Hematopoietic multipotent progenitor cell treated with erythropoietin and hydrocortisone succinate and interleukin-3 and kit ligand, for 6 days (in vitro differentiated cells): ENCODE measurements at places on chromosomes 1 and 21.

- DNase-seq: peak; percentile 77
These were observed 2.8 kb downstream of the IFI16 start for GRCh38 chr1:159012495-159012894.

- no peak for DNase-seq
These were observed 59.0 kb upstream of the ATP2B4 start for GRCh38 chr1:203567596-203567995.

DNA sequence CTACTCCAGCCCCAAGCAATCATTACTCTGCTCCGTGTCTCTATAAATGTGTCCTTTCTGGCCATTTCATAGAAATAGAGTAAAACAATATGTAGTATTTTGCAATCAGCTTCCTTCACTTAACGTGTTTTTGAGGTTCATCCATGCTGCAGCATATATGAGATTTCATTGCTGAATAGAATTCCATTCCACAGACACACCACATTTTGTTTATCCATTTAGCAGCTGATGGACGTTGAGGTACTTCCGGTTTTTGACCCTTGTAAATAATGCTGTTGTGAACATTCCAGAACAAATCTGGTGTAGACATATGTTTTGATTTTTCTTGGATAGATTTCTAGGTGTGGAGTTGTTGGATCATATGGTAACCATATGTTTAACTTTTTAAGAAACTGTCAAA, 30.7 kb downstream of the ADAM30 start:
- no peak for DNase-seq

GRCh38 chr21:45319461-45320211, 31.9 kb upstream of the POFUT2 start:
- DNase-seq: no peak

GRCh38 chr1:173406783-173407230, 70.3 kb upstream of the PRDX6 start:
- DNase-seq: peak; percentile 58

GRCh38 chr1:8364528-8365442, 46.9 kb downstream of the SLC45A1 start:
- DNase-seq: no peak

DNA sequence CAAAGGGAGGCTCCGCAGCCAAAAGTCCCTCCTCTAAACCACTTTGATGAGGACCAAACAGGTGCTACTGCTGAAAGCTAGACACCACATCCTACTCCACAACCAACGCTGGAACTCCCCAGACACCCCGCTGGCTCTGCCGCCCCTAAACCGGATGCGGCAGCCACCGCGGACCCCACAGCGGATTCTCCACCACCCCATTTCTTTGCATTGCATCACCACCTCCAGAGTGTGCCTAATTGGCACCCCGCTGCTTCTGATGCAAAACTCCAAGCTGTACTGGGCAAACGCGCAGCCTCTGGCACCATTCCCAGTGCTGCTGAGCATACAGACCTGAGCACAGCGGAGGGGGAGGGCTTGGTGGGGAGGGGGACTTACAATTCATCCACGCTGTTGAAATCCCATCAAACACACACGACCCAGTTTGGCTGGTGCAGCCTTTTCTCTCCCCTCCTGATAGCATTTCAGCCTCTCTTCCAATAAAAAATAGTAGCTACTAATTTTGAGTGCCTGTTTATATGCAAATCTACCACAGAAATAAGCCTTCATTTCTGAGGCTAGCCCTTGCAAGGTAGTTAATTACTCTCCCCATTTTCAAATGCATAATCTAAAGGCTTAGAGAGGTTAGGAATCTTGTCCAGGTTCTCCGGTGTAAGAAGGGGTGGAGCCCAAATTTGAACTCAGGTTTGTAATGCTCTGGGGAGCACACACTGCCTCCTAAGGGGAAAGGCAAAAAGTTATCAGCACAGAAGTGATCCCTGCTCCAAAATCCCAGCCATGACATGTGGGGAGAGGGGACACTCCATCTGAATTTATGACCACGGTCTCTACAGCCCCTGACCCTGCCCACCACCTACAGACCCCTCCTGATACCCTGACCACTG, 12.2 kb upstream of the RGS16 start:
- peak; percentile 71 for DNase-seq

DNA sequence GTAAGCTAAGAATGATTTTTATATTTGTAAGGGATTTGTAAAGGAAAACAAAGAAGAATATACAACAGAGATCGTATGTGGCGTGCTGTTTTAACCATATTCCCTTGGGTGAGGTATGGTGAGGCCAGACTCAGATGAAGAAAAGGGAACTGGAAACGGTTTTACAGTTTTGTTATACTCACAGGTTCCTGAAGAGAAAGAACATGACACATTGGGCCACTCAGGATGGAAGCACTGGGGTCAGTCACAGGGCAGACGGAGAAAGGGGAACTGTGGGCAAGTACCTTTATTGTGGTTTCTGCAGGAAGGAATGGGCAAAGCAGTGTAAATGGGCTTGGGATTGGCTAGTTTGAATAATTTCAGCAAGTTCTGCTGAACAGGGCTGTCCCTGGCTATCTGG, 177.4 kb downstream of the LBR start:
- peak; percentile 39 for DNase-seq

- DNase-seq: no peak
These were observed 77.9 kb downstream of the PRDM16 start for GRCh38 chr1:3146907-3147306.

DNA sequence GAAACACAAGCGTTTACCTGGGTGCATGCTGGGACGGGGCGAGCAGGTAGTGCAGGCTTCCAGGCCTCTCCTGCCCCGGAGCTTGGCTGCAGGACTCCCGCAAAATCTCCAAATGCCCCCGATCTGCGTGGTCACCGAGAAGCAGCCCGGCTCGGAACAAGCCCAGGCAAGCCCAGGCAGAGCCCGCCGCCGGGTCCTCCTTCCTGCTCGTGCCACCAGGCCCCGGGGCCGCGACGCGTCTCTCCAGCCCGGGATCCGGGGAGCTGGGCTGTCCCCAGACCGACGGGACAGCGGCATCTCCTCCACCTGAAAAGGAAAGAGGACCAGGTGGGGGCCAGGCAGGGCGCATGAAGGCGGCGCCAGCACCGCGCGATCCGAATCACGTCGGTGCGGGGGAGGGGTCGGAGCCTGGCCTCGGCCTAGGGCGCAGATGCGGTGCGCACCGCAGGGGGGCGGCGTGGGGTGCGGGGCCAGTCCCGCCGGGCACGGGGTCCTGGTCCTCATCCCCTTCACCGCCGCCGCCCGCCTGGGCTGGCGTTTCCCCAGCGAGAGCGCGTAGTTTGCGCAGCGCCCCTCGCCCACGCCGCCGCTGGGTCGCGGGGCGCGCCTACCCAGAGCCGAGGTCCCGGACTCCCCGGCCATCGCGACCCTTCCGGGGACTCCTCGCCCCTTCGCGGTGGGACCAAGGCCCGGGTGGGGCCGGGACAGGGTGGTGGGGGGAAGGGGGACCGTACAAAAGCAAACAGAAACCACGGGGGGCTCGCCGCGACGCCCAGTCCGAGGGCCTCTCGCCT, 52.4 kb upstream of the H6PD start:
- peak; percentile 37 for DNase-seq

- no peak for DNase-seq
These were observed 13.5 kb upstream of the HJV start for GRCh38 chr1:146035048-146035423.

GRCh38 chr1:8115769-8116167, 89.7 kb upstream of the ERRFI1 start:
- DNase-seq: no peak

DNA sequence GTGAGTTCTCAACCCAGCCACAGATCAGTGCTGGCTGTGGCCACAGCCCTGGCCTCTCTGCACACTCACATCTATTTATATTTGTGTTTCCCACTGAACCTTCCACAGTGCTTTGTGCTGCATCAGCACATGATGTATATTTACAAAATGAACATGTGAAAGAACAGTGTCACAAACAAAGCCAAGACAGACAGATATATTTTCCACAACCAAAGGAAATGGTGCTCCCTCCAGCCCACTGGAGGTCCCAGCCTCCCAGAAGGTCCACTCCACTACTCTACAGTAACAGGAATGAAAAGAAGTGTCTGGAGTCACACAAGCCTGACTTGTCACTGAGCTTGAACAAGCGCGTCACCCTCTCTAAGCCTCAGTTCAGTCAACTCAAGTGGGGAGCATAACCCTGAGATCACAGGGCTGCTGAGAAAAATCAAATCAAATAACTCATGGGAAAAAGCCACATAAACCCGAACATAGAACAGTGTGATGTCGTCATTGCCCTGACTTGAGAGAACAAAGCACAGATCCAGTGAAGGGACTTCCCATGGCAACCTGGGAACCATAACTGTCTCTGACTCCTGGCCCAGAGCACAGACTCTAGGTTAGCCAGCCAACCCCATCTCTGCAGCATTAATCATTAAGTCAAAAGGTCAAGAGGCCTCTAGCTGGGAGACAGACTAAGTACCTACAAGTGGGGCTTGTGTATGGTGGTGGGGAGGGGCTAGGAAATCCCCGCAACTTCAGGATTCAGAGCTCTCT, 121.2 kb downstream of the TRABD2B start:
- no peak for DNase-seq

DNA sequence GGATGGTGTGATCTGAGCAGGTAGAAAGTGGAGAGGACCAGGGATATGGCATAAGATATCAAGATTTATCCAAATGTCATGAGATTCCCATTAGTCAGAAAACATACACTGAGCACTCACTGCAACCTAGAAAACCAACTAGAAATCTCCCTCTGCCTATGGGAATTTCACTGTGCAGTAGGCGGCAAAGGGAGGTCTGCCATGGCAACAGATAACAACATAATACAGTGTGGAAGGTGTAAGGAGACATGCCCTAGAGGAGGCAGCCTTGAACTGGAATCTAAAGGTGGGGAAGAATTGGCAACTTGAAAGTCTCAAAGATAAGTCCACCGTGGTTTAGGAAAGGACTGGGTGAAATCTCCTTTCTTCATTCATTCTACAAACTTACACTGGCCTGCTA, 238.4 kb downstream of the ATG4C start:
- DNase-seq: no peak

- DNase-seq: peak; percentile 24
These were observed 75.3 kb downstream of the FOXJ3 start for GRCh38 chr1:42259739-42260064.

- peak; percentile 75 for DNase-seq
These were observed 102.5 kb upstream of the TARDBP start for GRCh38 chr1:10909697-10910680.

DNA sequence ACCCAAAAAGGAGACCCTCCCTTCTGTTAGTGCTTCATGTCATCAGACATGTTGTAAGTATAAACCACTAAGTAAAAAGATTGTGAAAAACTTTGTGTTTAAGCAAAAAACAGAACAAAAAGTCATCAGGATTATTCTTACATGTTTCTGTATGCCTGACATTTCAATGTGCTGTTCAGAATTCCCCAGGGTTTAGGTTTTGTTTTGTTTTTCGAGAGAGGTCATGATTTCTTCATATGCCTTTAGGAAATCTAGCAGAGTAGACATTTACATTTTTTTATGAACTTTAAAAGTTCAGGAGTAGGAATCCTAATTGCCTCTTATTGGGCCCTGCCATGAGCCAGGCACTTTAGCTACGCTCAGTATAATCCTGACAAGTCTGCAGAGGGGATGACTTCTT, 85.3 kb downstream of the VPS13D start:
- no peak for DNase-seq
